Erythroblast (primary cell): ENCODE measurements at places on chromosomes 11 and 22.

DNA sequence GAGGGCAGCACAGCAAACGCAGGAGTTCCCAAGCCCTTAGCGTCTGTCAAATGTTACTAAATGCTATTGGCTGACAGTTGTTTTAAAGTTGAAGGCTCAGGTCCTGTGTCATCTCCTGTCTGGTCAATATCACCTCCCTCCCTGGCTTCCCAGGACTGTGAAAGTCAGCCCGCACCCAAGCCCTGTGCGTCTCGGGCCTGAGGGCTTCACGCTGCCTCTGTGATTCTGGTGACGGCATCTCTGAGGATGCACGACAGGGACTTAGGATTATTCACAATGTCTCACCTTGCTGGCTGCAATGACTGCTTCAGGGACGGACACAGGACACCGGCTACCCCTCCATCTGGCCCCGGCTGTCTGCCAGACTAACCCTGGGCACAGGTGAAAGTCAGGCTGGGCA is 415.3 kb downstream of the CTTN start:
- DNase-seq, result no peak

DNA sequence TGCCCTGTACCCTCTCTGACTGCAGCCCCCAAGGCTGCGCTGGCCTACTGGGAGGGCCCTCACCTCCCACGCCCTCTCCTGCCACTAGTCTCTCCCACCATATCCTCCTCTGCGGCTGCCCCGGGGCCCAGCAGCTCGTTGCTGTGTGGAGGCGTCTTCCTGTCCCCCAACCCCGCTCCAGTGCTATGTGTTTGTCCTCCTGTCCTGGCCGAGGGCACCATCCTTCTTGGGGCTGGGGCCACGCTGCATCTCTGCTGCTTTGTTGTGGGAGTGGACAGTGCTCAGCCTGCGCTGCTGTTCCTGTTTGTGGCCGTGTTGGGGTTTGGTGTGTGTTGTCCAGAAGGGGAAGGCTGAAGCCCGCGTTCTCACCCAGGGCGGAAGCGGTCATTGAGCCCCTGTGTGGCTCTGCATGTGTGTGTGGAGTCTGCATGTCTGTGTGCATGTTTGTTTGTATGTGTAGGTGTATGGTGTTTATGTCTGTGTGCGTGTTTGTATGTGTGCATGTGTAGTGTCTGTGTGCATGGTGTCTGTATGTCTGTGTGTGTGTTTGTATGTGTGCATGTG is 15.7 kb downstream of the TPCN2 start:
- DNase-seq, result no peak

GRCh38 chr11:115712296-115712695 is 208.1 kb upstream of the CADM1 start:
- DNase-seq, result no peak

DNA sequence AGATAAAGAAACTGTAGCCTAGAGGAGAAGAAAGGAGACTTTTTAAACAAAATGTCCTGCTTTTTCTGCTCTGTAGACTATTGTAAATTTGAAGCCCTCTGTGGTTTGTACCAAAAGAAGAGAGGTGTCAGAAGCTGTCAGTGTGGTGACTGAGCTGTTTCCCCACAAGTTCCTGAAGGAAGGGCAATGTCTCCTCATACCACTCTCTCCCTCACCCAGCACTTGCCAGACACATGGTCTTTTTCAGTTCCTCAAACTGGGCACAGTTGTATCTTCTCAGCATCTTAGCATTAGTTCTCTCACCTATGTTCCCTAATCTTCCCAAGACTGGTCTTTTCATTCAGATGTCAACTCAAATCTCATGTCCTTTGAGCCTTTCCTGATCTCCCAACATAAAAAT is 4.3 kb downstream of the BCO2 start:
- no peak for DNase-seq

GRCh38 chr11:107988397-107989158 is 20.1 kb upstream of the CUL5 start:
- DNase-seq, result no peak

DNA sequence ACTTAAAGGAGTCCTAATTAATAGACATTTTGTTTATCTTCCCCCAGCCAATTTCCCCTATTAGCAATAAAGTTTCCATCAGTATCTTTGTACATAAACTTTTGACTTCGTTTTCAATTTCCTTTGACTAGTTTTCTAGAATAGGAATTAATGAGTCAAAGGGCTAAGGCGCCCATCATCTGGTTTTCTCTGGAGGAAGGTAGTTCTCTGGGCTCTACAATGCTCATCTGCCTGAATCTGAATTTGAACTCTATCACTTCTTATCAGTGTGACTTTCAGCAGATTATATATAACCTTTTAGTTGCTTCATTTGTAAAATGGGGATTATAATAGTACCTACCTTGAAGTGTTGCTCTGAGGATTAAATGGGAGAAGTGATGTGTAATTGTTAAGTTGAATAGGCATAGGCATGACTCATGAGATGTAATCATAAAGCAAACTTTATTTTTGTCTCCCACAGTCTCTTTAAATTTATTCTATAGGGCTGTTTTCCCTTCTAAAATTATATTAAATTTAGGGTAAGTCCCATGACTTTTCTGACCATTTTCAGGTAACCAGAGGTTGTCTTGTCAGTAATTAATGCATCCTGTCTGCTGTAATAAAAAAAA is 5.8 kb upstream of the TUB start:
- no peak for DNase-seq

DNA sequence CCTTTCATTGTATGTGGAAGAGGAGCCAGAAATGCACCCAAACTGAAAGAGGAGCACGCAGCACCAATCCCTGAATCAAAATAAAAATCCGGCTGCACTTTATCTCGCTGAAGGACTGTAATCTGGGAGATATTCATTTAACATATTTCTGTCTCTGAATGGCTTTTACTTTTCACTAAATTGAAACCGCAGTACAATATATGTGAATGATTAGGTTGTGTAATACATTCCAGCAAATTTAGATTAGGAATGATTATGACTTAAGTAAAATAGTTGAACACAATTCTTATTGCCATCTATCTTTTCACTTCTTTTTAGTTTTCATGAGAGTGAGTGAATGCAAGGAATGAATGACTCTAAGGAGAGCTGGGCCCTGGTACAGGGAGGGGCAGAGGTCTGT is 232.1 kb downstream of the ST3GAL4 start:
- no peak for DNase-seq

DNA sequence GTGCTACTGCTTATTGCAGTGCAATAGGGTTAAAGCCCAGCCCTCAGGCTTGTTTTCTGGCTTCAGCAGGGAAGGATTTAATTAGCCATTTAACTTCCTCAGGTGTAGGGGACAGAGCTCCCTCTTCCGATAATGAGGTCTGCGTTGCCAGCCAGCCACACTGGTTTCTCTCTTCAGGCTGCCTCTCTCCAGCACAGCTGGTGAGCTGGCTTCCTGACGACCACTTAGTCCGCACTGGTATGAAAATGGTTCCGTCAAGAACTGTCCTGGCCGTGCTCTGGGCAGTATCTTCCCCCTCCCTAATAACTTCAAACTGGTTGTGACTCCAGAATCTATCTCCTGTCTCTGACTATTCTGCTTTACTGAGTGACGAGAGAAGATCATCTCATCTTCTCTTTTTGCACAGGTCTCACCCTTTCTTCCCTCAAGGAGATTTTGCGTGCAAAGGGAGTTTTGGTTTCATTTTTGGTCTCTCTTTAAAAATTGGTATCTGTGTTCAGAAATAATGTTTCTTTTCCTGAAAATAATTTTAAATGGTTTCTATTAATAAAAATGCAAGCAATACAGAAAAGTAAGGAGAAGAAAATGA is 49.2 kb downstream of the CNTN5 start:
- DNase-seq, result no peak

DNA sequence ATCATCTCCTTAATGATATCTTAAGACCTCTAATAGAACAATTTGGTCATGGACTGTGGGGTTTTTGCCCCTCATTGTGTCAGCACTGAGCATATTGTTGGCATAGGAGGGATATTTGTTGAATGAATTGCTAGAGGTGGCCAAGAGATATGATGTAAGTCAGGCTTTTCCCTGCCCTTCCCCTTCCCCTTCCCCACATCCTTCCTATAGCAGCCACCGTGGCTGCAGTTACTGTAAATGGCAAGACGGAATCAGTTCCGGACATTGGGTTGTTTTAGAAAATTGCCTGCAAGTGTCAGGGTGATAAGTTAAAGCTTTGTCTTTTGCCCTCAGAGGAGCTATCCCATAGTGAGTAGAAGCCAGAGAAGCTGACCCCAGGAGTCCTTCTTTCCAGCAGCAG is 23.0 kb downstream of the LIMK2 start:
- DNase-seq, result no peak

DNA sequence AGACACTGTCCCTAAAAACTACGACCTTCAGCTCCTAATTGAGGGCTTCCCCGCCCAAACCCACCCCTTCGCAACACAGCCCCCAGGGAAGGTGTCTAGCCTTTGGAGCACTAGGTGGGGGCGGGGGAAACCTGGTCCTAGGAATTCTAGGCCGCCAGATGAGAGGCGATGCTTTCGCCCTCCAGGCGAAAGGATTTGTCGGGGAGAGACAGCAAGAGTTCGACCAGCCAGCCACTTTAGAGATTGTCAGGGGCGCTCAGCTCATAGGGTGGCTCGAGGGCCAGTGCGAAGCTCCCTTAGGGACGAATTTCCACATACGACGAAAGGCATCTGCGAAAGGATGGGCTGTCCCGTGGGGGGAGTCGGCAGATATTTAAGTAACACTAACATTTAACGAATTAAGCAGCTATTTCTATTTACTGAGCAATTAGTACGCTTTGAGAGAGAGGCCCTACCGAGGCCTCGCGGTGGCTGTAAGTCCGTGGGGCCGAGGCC is 5.3 kb downstream of the CD248 start:
- DNase-seq, result no peak

DNA sequence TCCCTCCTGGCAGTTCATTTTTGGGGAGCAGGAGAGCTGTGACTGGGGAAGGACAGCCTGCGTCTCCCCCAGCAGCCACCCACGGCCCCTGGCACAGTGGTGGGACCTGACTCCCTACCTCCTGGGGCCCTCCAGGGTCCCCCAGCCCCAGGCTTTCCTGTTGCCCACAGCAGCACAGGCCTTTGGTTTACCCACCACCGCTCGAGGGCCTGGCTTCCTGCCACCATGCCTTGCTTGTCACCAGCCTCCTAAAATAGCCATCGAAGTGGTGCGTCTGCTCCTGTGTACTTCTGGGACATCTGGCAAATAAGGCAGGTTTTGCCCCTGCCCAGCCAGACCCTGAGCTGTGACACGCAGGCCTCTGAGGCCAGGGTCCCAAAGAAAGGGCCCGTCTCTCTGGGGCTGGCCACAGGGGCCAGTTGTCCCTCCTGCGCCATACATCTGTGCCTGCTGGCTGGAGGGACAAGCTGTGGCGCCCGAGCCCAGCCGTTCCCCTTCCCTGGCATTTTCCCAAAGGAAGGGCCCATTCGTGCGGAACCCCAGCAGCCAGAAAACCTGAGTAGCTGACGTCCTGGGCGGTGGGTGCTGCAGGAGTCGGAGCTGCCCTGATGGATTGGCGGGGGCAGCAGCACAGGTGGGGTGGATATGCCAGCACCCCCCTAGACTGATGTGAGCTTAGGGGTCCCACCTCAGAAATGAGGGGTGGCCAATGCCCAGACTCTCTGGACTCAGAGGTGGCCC is 14.6 kb downstream of the PHLDA2 start:
- DNase-seq, result no peak

DNA sequence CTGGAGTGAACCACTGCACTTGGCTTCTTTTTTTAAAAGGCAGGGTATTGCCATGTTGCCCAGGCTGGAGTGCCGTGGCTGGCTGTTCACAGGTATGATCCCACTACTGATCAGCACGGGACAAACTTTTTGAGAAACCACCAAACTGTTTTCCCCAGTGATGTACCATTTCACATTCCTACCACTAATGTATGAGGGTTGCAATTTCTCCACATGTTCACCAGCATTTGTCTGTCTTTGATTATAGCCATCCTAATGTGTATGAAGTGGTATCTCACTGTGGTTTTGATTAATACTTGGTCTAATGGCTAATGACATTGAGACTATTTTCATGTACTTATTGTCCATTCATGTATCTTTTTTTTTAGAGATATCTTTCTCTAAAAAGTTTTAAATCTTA is 41.5 kb upstream of the EP300 start:
- no peak for DNase-seq

DNA sequence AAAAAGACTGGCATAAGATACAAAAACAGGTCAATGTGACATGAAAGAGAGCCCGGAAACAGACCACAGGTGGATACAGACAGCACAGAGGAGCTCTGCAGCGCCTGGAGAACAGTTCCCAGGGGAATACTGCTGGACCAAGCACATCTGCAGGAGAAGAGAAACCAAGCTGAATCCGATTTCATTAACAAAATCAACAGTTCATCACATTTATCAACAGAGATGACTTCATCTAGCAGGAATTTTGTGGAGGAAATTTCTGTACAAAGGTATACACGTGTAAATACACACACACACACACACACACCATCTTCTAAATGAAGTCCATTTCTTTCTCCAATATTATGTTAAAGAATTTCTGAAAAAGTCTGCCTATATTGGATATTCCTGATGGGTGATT is 17.1 kb downstream of the YPEL1 start:
- DNase-seq, result no peak

GRCh38 chr11:111414267-111414931 is 35.3 kb upstream of the POU2AF1 start:
- DNase-seq, result no peak

GRCh38 chr11:106463154-106463553 is 385.7 kb downstream of the AASDHPPT start:
- no peak for DNase-seq

GRCh38 chr11:32892355-32893092 is at the start of gene QSER1:
TSS of gene QSER1 (plus strand) at chr11:32892811. CDS start at chr11:32893126, 315 bp downstream.
- peak; percentile 88 for DNase-seq

DNA sequence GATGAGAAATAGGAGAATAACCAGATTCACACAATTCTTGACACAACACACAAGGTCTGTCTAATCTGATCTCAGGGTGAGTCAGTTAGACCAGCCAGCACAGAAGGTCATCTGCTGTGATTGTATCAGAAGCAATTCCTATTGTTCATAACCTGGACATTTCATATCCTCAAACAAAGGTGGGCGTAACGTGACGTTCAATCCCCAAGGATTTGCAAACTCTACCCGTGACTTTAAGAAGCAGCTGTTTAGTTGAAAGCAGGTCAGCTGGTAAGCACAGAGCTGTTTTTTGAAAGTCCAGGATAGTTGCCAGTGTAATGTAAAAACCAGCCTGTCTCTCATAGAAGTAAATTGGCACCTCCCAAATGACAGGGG is 385.1 kb downstream of the DCDC1 start:
- DNase-seq, result no peak

DNA sequence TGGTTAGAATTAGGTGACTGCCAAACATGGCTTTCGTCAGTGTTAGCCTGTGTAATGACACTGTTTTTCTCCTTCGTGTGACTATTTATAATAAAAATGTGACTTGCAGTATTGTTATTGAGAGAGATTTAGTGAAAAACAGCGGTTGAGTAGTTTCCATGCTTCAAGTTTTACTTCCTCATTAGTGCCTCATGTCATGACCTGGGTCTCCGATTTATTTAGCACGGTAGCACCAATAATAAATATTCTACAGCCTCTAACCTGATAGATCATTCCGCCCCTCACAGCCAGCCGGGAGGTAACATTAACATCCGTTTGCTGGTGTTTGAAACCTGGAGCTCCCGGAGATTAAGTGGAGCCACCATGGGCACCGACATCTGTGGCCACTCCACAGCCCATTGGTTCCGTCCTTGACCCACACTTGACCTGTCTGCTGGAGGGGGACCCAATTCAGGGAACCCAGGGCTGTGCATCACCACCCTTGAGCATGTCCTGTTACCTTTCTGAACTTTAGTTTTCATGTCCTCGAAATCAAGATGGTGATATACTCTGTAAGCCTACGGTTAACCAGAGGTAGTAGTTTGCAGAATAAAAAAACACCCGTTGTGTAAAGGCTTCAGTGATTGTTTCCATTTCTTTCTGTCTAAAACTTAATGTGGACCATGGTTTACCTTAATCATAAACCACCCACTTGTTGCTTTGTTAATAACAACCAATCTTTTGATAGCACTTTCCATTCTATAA is 104.1 kb downstream of the ATXN10 start:
- no peak for DNase-seq
